ENCODE measurements at places on chromosomes 2 and 18.

GRCh38 chr2:190167702-190168101 is 105.2 kb upstream of the MSTN start:
- no peak for DNase-seq

- DNase-seq, result no peak
Observed at GRCh38 chr2:85243101-85244072, 84.4 kb downstream of the TGOLN2 start.

DNA sequence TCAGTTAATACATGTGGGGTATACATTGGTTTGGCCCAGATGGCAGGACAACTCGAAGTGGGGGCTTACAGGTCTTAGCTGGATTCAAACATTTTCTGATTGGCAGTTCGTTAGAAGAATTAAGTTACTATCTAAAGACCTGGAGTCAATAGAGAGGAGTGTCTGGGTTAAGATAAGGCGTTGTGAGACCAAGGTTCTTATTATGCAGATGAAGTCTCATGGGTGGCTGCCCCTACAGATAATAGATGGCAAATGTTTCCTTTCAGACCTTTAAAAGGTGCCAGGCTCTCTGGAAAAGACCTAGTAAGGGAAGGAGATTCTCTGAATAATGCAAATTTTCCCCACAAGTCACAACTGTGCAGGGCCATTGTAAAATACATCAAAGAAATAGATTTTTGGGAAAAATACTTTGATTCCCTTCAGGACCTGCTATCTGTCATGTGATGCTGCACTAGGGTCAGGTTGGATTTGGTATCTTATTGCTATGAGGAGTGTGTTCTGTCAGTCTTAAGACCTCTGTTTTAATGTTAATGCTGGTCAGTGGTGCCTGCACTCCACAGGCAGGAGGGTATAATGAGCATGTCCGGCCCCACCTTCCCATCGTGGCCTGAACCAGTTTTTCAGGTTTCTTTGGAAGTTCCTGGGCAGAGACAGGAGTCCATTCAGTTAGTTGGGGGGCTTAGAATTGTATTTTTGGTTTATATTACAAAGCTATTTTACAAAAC is 14.3 kb upstream of the MC5R start:
- DNase-seq, result no peak

GRCh38 chr2:52536929-52537460 is 1230.6 kb upstream of the CHAC2 start:
- no peak for DNase-seq

DNA sequence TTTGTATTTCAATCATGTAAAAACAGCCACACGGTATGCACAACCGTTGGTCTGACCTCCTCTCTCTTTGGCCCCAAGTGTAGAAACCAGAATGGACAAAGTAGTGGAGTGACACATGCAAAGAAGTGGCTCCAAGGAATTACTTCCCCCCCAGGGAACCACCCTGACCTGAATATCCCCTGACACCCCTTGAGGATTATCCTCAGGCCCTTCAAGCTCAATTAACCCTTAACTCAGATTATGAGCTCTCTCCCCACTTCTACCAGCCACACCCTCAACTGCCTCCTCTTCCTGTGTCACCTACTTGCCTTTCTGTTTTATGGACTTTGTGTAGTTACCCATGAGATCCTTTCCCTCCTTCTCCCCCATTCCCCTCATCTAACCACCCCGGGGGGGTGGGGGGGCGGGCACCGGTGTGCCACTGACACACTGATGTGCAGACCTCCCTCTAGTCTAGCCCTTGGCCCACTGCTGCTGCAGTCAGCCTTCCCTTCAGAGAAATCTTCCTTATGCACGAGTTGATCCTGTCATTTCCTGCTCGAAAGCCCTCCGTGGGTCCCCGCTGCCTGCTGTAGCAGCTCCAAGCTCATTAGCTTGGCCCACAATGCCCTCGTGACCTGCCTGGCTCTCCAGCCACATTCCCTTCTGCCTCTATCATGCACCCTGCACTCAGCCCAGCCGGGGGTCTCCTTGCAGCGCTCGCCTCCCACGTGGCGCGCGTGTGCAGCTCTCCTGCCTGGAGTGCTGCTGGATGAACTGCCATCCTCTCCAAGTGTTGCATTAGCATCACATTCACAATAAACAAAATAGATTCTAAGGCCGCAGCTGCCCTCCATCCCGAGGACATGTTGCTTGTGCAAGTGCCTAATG is 40.1 kb upstream of the TMEM177 start:
- DNase-seq, result no peak

DNA sequence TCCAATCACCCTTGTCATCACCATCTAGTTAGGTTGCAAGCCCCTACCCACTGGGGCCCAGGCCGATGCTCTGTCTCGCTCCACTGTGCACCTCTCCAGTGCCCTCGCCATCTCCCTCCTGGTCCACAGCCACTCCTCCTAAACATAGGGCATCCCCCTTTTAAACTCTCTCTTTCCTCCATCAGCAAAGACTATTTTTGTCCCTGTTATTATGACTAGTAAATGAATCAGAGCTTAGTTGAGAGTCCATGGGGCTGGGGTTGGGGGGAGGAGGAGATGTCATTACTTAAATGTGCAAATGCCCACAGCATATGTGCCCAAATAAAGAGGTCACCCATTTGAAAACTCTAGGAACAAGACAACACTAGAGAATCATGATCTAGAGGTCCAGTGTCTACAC is 167.4 kb downstream of the TRABD2A start:
- DNase-seq, result no peak

- DNase-seq, result no peak
Observed at GRCh38 chr2:201642086-201642578, 1.2 kb downstream of the TMEM237 start.

GRCh38 chr2:134943540-134943939 is 24.9 kb downstream of the CCNT2 start:
- DNase-seq, result no peak

- DNase-seq, result no peak
Observed at GRCh38 chr2:22520369-22521288, 864.4 kb upstream of the KLHL29 start.

DNA sequence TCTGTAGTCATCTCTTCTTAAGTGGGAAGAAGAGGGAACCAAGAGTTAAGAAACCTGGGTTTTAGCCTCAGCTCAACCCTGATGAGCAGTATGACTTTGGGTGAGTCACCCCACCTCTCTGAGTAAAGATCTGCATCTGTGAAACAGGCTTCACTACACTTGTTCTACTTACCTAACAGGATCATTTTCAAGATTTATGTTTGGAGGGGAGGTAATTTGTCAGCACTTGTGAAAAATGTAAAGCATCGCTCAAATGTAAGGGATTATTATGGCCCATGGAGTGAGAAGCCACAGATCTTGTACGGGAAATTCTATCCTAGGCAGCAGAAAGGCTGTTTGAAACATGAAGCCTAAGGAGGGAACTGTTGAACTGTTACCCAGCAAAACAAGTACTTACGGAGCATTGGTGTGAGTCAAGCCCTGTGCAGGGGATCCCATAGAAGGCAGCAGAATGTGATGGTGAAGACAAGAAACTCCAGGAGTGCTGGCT is 160.6 kb downstream of the PRKCE start:
- DNase-seq, result no peak

- DNase-seq, result no peak
Observed at GRCh38 chr2:46535360-46535759, 56.0 kb downstream of the TMEM247 start.

DNA sequence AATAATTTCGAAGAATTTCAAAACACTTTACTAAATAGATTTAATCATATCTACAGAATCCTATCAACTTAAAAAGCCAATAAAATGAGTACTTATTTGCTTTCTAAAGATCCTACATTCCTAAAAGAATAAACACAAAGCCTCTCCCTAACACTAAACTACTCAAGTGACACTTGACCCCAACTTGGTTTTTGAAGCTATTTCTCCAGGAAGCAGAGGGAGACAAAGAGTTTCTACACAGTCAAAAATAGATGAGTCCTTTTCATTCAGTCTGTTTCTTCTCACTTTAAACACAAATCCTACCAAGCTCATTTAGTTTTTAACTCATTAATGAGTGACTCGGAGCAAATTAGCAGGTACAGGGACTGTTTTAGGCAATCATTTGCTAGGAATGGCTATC is 2.1 kb downstream of the ATL2 start:
- DNase-seq, result no peak

DNA sequence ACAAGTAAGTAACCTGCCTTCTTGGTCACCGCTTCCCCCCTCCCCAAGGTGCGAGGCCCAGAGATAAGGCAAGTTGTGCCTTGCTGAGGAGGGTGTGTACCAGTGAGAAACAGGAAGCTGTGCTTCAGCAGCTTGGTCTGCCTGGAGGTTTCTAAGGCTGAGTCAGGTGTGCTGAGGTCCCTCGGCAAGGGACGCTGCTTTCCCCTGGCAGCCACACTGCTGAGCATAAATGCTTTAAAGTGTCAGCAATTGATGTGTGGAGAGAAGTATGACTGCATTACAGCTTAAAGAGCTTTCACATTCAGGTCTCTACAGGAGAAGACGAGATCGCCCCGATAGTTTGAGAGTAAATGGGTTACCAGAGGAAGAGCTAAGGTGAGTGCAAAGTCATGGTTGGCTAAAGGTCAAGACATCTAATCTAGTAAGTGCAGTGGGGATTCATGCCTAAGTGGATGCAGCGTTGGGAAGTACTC is 86.9 kb downstream of the LIMS1 start:
- no peak for DNase-seq

DNA sequence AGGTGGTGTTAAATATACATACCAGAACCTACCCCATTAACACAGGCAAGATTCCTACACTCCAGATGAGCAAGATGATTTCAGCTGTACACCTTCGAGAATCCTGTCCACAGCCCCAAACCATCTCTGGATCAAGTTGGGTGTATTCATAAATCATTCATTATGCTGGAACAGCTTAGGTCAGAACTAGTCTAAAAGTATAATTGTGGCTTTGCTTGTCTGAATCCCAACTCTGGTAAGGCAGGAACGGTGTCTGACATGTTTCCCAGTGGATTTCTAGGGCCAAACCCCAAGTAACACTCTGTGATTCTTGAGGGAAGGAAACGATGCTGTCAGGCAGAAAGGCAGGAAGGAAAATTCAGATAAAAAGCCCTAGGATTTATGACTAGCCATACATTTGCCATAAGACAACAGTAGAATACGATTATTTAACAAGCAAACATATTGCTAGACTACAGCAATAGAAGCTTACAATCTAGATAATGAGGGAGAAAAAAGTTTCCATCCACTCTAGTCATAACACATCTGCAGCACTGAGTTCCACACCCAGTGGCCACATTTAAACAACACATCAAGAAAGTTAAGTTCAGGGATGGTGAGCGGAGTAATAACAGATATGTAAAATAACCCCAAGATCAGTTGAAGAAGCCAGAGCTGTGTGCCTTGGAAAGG is 444.8 kb downstream of the RND3 start:
- no peak for DNase-seq

DNA sequence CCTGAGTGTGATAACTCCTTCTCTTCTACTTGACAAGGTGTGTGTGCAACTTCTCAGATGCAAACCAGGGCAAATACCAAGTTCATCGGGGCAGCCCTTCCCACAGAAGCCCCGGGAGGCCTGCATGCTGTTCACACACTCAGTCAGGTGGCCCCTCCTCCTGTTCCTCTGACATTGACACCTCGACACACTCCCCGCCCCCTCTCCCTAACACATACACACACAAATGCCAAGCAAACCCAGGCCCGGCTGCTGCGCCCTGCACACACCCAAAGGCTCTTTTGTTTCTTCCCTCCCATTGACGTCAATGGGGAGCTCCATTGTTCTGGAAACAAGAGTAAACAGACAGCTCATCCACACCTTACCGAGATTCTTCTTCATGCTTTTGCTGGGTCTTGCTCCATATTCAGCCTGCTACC is 1.7 kb upstream of the PER2 start:
- peak; percentile 15 for DNase-seq

- no peak for DNase-seq
Observed at GRCh38 chr2:158914066-158914465, 54.4 kb upstream of the TANC1 start.

DNA sequence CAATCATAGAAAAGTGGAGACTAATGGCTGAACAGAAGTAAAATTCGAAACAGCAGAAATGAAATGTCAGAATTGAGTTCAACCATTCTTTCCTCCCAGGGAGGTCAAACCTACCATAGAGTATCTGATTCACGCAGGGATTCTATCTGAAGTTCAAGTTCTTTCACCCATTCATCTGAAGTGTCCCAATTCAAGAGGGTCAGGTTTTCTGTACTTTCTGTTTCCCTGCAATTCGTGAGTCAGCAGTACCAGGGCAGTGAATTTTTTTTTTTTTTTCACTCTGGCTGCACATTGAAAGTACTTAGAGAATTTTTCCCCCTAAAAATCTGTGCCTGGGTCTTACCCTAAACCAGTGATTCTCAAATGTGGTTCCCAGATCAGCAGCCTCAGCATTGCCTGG is 40.9 kb upstream of the CCDC88A start:
- DNase-seq, result no peak

- DNase-seq, result no peak
Observed at GRCh38 chr2:138176862-138177439, 212.7 kb downstream of the HNMT start.

GRCh38 chr2:72090781-72091482 is 56.7 kb downstream of the CYP26B1 start:
- DNase-seq, result no peak

GRCh38 chr2:30894498-30895119 is 87.4 kb upstream of the CAPN13 start:
- no peak for DNase-seq

DNA sequence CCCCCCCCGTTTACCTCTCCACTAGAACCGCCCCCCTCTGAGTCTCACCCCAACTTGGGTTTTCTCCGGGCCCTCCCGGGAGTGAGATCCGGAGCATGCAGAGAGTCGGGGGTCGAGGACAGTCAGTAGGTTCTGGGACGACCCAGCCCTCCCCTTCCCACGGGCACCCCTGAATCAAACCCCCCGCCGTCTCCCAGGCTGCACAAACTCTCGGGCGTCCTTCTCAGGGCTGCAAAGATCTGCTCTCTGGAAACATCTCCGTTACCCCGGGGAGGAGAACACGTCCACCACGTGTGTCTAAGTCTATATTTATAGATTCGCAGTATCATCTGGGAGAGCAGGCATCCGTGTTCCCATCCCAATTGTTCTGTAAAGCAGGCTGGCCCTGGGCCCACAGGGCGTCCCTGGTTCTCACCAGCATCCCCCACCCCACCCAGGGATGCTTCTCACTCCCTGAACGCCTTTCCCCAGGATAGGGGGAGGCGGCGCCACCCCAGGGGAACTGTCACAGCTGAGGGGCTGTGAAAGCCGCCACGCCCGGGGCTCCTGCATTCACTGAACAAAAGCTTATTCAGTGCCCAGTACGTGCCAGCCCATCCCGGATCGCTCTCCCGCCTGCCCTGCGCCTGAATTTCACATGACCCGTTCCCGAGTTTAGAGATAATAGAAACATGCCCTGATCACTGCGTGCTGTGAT is 765 bp upstream of the DIPK1C start:
- no peak for DNase-seq

- no peak for DNase-seq
Observed at GRCh38 chr2:213500881-213501280, 216.6 kb downstream of the SPAG16 start.

DNA sequence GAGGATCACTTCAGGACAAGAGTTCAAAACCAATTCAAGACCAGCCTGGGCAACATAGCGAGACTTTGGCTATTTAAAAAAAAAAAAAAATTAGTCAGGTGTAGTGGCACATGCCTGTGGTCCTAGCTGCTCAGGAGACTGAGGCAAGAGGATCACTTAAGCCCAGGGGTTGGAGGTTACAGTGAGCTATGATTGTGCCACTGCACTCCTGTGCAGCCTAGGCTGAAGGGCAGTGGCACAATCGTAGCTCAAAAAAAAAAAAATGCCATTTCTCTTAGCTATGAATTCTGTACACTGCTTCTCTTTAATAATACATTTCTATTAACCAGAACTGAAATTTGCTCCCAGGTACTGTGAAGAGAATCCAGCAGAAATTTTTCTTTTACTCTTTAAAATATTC is 202.8 kb downstream of the DYM start:
- DNase-seq, result no peak

GRCh38 chr2:24337890-24338289 is 22.4 kb downstream of the ITSN2 start:
- no peak for DNase-seq

Measured in stimulated activated CD8-positive, alpha-beta memory T cell treated with anti-CD3 and anti-CD28 coated beads, Interleukin-4, amount 100 ng/mL, for 1 hour (primary cell).